ENCODE measurements at places on chromosomes 4 and X.
A peak's percentile ranks its signal among the peaks of the same experiment; 100 is the strongest.

GRCh38 chr4:56880572-56880971 is 27.1 kb upstream of the REST start:
- no peak for DNase-seq

- no peak for DNase-seq
These were observed 9.1 kb downstream of the USP51 start for GRCh38 chrX:55480390-55481062.

GRCh38 chr4:98659741-98660462 is 1.5 kb upstream of the TSPAN5 start:
- no peak for DNase-seq

GRCh38 chr4:52883183-52883621 is 21.1 kb downstream of the RASL11B start:
- DNase-seq: no peak

DNA sequence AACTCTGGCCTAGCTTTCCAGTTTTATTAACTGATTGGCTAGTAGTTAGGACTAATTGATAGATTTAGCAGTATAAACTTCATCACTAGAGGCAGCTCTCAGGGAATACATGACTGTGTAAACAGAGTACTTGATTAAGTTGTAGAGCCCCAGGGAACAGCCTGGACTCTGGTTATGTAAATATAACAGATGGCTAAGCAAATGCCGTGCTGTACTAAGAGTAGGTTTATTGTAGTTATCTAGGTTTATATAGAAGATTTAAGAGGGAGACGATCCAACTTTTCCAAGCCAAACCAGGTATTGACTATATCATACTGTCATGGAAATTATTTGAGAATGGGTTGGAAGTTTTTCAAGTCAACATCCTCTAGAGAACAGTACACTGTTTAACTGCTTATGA is 463.4 kb upstream of the GRID2 start:
- DNase-seq: peak; percentile 62
